ENCODE measurements at places on chromosomes 6 and 20. TPM values are rescaled to one million over a fixed set of nuclear protein-coding genes. Genes with fewer than 3 reads are reported as not detected.
A peak's percentile ranks its signal among the peaks of the same experiment; 100 is the strongest.

DNA sequence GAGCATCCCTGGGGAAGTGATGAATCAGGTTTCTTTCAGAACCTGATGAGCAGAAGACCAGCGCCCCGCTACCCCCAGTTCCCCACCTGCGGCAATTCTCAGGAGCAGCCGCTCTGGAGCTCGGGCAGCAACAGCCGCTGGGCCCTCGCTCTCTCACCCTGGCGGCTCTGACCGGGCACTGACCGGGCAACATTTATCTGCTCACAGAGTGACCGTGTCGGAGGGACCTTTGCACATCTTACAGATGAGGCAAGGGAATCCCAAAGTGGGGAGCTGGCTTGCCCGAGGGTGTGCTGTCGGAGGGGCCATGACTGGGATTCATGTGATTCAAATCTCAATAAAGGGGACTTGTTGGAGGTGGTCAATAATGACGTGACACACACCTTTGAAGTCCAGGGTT, 26.2 kb upstream of the KCNK16 start:
- H3K27me3 ChIP-seq = no peaks in the 10 kb centered on the region
- no peak for DNase-seq
- no peaks in the 10 kb centered on the region for H3K36me3 ChIP-seq
- no peaks in the 10 kb centered on the region for H3K4me1 ChIP-seq
- H3K27ac ChIP-seq = no peak overlapping the region

- no peak overlapping the region for H3K27ac ChIP-seq
- no peaks in the 10 kb centered on the region for H3K36me3 ChIP-seq
- no peaks in the 10 kb centered on the region for H3K4me1 ChIP-seq
- no peaks in the 10 kb centered on the region for H3K27me3 ChIP-seq
- no peak for DNase-seq
Measured at GRCh38 chr6:163577404-163577803, 162.9 kb downstream of the QKI start.

GRCh38 chr6:130848945-130849344, 21.7 kb downstream of the SMLR1 start:
- H3K27me3 ChIP-seq = no peaks in the 10 kb centered on the region
- no peaks in the 10 kb centered on the region for H3K4me1 ChIP-seq
- no peaks in the 10 kb centered on the region for H3K36me3 ChIP-seq
- DNase-seq = no peak
- no peak overlapping the region for H3K4me3 ChIP-seq
- no peak overlapping the region for H3K27ac ChIP-seq

- H3K36me3 ChIP-seq = no peaks in the 10 kb centered on the region
- no peak overlapping the region for H3K4me3 ChIP-seq
- no peaks in the 10 kb centered on the region for H3K27me3 ChIP-seq
- H3K4me1 ChIP-seq = peaks cover 16% of the 10 kb centered on the region
Measured at GRCh38 chr6:4884646-4885340, 108.6 kb downstream of the CDYL start.

DNA sequence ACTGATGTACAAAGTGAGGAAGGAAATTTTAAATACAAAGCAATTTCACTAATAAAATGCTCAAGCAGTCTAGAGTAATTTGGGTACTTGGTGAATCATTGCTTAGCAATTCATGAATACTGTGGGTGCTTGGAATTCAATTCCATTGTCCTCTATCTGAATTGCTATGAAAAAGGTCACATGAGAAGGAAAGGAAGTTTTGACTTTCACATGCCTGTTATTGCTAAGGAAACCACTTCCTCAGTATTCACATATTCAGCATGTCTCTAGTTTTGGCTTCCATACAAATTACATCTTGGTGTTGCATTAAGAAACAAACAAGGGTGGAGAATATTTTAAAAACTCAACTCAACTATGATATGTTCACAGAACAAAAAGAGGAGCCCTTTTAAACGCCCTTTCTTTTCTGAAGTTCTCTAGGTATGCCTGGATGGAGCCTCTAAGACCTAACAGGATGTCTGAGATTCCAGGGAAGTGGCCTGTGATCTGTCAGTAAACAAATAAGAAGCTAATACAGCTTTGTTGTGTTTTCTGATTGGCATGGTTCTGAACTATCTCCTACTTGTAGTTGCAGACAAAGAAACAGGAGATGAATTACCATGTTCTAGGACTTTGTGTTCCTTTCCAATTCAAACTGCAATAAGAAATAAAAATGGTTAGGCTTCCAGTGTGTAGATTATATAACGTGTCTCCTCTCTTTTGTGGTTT, 190.4 kb downstream of the OGFRL1 start:
- no peaks in the 10 kb centered on the region for H3K27me3 ChIP-seq
- H3K27ac ChIP-seq = peak overlapping the region; percentile 66
- no peaks in the 10 kb centered on the region for H3K36me3 ChIP-seq
- DNase-seq = no peak
- no peak overlapping the region for H3K4me3 ChIP-seq
- no peaks in the 10 kb centered on the region for H3K4me1 ChIP-seq

- DNase-seq = no peak
- no peak overlapping the region for H3K4me3 ChIP-seq
- H3K27ac ChIP-seq = no peak overlapping the region
- no peaks in the 10 kb centered on the region for H3K27me3 ChIP-seq
- H3K4me1 ChIP-seq = no peaks in the 10 kb centered on the region
Measured at GRCh38 chr6:106048336-106048735, 37.8 kb upstream of the PRDM1 start.

DNA sequence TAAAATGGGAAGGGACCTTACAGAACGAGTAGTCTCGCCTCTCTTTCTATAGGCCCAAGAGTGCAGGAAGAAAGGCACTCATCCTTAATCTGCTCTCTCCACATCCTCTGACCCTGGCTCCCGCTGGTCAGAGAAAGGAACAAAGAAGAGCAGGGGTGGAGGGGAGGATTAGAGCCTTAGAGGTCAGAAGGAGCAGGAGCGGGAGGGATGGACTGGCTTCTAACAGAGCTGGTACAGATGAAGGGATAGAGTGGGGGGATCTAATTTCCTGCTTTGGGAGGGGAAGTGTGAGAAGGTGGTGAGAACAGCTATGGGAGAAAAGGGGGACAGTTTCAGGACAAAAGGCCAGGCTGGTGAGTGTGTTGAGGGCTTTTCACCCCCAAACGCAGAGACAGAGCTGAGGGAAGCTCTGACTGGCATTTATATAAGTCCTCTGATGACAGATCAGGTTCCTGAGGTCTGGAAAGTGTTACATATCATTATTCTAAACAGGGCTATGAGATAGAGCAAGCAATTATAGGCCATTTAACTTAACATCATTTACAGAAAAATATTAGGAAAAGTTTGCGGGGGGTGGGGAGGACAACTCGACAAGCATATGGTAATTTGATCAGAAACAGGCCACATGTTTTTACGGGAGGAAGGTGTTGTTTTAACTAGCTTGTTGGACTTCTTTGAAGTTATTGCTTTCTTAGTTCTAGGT, 111.1 kb downstream of the FOXC1 start:
- no peaks in the 10 kb centered on the region for H3K27me3 ChIP-seq
- peak; percentile 17 for DNase-seq
- no peak overlapping the region for H3K4me3 ChIP-seq
- no peak overlapping the region for H3K27ac ChIP-seq
- H3K4me1 ChIP-seq = no peaks in the 10 kb centered on the region

DNA sequence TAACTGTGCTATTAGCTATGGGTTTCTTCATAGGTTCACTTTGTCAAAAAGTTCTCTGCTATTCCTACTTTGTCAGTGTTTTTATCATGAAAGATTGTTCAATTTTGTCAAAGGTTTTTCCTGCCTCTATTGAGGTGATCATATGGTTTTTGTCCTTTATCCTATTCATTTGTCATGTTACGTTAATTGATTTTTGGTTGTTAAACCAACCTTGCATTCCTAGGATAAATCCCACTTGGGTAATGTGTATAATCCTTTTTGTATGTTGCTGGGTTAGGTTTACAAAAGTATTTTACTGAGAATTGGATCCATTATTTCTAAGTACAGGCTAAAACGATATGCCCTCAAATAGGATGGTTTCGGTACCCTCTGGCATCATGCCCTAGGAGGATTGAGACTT, 5.0 kb downstream of the PHACTR2 start:
- H3K36me3 ChIP-seq = no peaks in the 10 kb centered on the region
- H3K27me3 ChIP-seq = no peaks in the 10 kb centered on the region
- DNase-seq = no peak

- no peak for DNase-seq
- H3K27me3 ChIP-seq = peaks cover 35% of the 10 kb centered on the region
- no peaks in the 10 kb centered on the region for H3K4me1 ChIP-seq
- H3K4me3 ChIP-seq = peak overlapping the region; percentile 24
Measured at GRCh38 chr20:58851221-58851968, 693 bp upstream of the GNAS-AS1 start.

DNA sequence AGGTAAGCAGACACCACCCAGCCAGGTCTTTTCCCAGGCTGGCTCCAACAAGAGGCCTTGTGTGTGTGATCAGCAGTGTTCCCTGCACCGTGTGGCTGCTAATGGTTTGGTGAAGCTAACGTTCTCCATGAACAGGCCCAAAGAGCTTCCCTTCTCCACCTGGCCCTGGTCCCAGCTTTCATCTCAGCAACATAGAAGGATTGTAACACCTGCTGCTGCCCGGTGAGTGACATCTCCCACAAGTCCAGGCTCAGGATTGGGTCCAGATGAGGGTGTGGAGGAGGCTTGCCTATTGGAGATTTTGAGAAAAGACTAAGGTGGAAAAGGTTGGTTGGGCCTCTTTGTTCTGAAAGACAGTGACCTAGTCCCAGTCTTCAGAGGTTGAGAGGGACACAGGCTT, 89.6 kb downstream of the TMEM242 start:
- peak; percentile 48 for DNase-seq
- no peak overlapping the region for H3K27ac ChIP-seq
- H3K27me3 ChIP-seq = peaks cover 4% of the 10 kb centered on the region
- peaks cover 28% of the 10 kb centered on the region for H3K4me1 ChIP-seq
- H3K4me3 ChIP-seq = no peak overlapping the region

- no peaks in the 10 kb centered on the region for H3K36me3 ChIP-seq
- no peak overlapping the region for H3K27ac ChIP-seq
- no peak for DNase-seq
Measured at GRCh38 chr6:70669133-70669532, 1.4 kb downstream of the SMAP1 start.

- H3K4me1 ChIP-seq = peaks cover 36% of the 10 kb centered on the region
- no peaks in the 10 kb centered on the region for H3K36me3 ChIP-seq
- no peak overlapping the region for H3K4me3 ChIP-seq
- no peak overlapping the region for H3K27ac ChIP-seq
- no peak for DNase-seq
- no peaks in the 10 kb centered on the region for H3K27me3 ChIP-seq
Measured at GRCh38 chr6:139754898-139755775, 380.7 kb upstream of the CITED2 start.

GRCh38 chr6:63783096-63783495, 147.5 kb downstream of the PHF3 start:
- no peak overlapping the region for H3K4me3 ChIP-seq
- H3K36me3 ChIP-seq = no peaks in the 10 kb centered on the region
- no peak for DNase-seq
- H3K27ac ChIP-seq = no peak overlapping the region
- no peaks in the 10 kb centered on the region for H3K4me1 ChIP-seq

GRCh38 chr6:118650582-118651281, 659 bp downstream of the CEP85L start:
- peaks cover 12% of the 10 kb centered on the region for H3K4me1 ChIP-seq
- H3K4me3 ChIP-seq = peak overlapping the region; percentile 90
- no peaks in the 10 kb centered on the region for H3K36me3 ChIP-seq
- H3K27ac ChIP-seq = peak overlapping the region; percentile 97

- no peaks in the 10 kb centered on the region for H3K27me3 ChIP-seq
- no peaks in the 10 kb centered on the region for H3K4me1 ChIP-seq
- H3K27ac ChIP-seq = no peak overlapping the region
- no peak for DNase-seq
Measured at GRCh38 chr6:137759624-137760023, 107.4 kb upstream of the TNFAIP3 start.

DNA sequence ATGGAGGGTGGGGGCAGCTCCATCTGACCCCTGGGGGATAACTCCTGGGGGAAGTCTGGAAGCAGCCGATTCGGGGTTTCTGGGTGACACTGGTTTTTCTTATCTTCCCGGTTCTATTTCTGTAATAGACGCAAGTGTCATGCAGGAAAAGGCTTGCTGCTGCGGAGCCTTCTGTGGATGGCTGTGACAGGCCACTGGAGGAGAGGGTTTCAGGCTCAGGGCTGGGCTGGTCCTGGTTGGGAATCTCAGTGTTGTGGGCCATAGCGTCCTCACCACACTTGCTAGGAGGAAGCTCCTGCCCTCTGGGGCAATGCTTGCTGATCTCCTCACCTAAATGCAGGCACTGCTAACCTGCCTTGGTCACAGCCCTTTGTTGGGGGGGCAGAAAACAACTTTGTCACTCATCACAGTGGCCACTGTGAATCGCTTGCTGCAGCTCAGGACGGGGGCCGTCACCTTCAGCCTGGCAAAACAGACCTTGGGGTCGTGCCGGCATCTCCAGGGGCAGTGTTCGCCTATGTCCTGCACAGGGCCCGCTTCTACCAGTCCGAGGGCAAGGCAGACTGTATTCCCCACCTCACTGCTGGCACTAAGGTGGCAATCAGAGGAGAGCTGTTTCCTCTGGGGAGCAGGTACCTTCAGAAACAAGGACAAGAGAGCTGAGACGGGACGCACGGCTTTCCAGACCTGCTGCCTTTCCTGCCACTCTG, 4.4 kb upstream of the TUBB1 start:
- H3K27me3 ChIP-seq = no peaks in the 10 kb centered on the region
- H3K36me3 ChIP-seq = no peaks in the 10 kb centered on the region
- H3K27ac ChIP-seq = no peak overlapping the region

DNA sequence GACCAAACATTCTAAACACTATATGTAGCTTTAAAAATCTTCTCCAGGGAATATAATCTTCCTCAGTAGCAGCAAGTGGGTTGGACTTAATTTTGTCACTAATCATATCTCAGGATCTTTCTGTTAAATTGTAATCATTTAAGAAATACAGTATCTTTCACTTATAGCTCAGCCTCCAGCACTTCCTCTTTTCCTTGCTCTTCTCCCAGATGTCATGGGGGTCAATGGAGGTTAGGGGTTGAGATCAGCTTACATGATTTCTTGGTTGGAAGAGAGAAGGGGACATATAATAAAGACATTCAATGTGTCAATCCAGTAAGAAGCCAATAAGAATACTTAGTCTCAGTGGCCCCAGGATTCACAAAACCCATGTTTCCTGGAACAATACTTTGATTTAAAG, 15.7 kb upstream of the REPS1 start:
- no peaks in the 10 kb centered on the region for H3K27me3 ChIP-seq
- H3K4me1 ChIP-seq = no peaks in the 10 kb centered on the region
- H3K4me3 ChIP-seq = no peak overlapping the region
- H3K27ac ChIP-seq = no peak overlapping the region
- no peaks in the 10 kb centered on the region for H3K36me3 ChIP-seq

The FABP7 gene
- not detected for total RNA-seq

The SLC35D3 gene
- 1.1 TPM for total RNA-seq

The HLA-G gene
- not detected for total RNA-seq

The ARG1 gene
- total RNA-seq = not detected

The SLC22A16 gene
- total RNA-seq = 0.36 TPM

The CDH26 gene
- total RNA-seq = 0.95 TPM

The FKBP1A gene
- 72.1 TPM for total RNA-seq

The CFAP206 gene
- total RNA-seq = not detected

The PRSS16 gene
- not detected for total RNA-seq

The GGT7 gene
- 9.6 TPM for total RNA-seq

The TENT5A gene
- total RNA-seq = 27.0 TPM

The ADNP gene
- total RNA-seq = 52.6 TPM

The EEF1A1 gene
- 11,827 TPM for total RNA-seq
